ENCODE measurements at places on chromosomes 4 and X.

GRCh38 chr4:156475322-156475721 lies 496.3 kb downstream of the PDGFC start:
- DNase-seq = no peak

DNA sequence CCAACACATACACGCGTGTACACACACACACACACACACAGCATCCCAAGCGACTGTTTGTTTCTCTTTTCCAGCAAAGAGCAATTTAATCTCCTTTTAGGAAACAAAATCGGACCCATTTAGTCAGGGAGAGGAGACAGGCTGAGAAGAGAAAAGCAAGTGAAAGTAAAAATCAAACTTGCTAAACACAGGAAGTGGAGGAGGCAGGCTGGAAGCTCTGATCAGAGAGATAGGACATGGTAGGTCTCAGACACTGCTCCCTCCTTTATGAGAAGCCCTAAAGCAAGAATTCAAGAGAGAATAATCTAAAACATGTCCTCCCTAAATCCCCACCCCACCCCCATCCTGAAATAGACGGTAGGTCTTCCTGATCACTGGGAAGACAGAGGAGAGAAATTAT lies 62.3 kb downstream of the GPC3 start:
- DNase-seq = no peak

GRCh38 chr4:53527326-53527725 lies 64.0 kb downstream of the LNX1 start:
- no peak for DNase-seq

- DNase-seq = no peak
Measured at GRCh38 chr4:124804041-124804440, 91.5 kb upstream of the ANKRD50 start.

DNA sequence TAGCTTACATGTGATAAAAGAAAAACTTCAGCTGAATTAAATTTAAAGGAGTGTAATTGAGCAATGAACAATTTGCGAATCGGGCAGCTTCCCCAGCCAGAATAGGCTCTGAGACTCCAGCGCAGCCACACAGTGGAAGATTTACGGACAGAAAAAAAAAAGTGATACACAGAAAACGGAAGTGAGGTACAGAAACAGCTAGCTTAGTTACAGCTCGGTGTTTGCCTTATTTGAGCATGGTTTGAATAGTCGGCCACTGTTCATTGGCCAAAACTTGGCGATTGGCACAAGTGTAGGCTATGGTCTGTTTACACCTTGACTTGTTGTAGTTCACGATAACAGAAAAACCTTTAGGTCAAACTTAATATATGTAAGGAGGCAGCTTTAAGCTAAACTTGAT lies 16.7 kb upstream of the SUPT20HL1 start:
- DNase-seq = no peak

All from NCI-H510A (cell line).